ENCODE measurements at places on chromosomes 1 and 21.
A peak's percentile ranks its signal among the peaks of the same experiment; 100 is the strongest.

DNA sequence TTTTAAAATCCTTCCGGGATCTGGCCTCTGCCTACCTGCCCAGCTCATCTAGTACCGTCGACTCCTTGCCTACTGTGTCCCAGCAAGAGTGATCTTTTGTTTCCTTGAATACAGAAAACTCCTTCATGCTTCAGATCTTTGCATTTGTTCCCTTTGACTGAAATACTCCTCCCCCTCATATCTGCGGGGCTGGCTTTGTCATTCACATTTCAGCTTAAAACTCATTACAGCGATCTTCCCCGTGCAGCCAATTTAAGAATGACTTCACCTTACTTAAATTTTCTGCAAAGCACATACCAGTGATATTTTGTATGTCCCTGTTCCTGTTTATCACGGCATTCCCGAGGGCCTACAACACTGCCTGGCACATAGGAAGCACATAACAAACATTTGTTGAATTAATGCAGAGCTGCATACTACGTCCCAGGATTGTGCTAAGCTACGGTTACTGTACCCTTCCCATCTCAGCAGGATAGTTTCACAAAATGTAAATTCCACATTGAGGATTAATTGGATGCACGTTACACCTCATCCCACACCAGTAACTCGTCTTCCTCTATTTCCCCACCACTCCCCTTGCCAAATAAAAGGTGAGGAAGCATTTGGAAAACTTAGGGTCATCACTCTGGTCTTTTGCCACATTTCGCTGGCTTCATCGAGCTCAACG lies 837 bp upstream of the DESI2 start:
- DNase-seq: no peak

GRCh38 chr1:171403393-171403792 lies 81.9 kb upstream of the PRRC2C start:
- DNase-seq: no peak

- DNase-seq: no peak
Observed at GRCh38 chr1:209010475-209011230, 572.9 kb upstream of the CAMK1G start.

- DNase-seq: no peak
Observed at GRCh38 chr1:219088778-219089557, 84.7 kb upstream of the LYPLAL1 start.

DNA sequence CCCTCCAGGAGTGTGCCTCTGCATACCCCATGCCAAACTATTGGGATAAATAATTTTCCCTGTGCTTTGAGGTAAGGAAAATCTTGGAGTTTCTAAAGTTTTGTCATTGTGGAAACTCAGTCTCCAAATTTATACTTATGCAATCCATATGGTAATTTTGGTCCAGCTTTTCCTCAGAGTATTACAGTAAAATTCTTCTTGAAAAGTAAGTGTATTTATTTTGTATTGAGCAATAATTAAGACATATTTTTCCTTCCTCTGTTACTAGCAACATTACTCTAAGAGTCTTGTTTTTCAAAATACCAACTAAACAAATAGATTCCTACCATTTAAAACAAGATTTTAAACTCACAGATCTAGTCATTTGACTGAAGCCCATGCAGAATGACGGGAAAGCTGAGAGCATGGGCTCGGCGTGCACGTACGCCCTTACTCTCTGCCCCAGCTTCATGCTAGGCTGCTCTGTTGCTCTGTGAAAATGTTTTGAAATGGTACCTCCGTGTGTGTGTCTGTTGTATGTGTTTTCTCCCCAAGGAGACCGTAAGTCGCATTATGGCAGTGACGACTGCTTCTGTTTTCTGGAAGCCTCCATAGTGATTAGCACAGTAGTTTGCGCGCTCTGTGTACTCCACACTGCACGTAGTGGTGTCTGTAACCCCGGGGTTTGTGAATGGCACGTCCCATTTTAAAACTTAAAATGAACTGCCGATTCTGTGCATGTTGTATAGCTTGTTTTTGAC lies 165.3 kb downstream of the SDCCAG8 start:
- no peak for DNase-seq

- DNase-seq: no peak
Observed at GRCh38 chr1:36419140-36419539, 21.4 kb upstream of the LSM10 start.

DNA sequence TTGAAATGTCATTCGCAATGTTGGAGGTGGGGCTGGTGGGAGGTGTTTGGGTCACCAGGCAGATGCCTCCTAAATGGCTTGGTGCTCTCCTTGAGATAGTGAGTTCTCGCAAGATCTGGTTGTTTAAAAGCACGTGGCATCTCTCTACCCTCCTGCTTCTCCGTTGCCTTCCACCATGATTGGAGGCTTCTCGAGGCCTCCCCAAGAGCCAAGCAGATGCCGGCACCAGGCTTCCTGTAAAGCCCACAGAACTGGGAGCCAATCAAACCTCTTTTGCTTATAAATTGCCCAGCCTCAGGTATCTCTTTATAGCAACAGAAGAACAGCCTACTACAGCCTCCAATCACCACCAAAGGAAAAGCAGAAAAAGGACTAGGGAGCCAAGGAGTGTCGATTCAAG lies 80.5 kb downstream of the PDE9A start:
- DNase-seq: no peak

- no peak for DNase-seq
Observed at GRCh38 chr1:53536606-53537005, 77.4 kb downstream of the DMRTB1 start.

DNA sequence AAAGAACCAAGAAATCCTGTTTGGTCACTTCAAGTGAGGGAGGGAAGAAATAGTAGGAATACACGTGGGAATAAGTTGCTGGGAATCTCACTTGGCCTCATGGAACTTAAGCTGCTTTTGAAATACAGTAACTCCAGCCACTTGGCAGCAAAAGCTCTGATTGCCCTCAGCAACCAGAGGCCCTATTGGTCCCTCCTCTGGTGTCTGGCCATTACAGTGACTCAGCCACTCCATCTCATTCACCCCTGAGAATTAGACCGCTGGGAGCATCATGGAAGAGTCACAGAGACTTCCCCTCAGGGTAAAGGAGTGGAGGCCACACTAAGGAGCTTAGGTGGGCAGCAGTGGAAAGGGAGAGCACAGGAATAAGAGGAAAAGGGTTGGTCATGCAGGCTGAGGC lies 99.6 kb downstream of the ELAVL4 start:
- DNase-seq: no peak

- peak; percentile 87 for DNase-seq
Observed at GRCh38 chr1:151540021-151540981, at the start of gene TUFT1. TSS of gene TUFT1 (plus strand) at chr1:151540309. CDS start at chr1:151540367, 58 bp downstream.

DNA sequence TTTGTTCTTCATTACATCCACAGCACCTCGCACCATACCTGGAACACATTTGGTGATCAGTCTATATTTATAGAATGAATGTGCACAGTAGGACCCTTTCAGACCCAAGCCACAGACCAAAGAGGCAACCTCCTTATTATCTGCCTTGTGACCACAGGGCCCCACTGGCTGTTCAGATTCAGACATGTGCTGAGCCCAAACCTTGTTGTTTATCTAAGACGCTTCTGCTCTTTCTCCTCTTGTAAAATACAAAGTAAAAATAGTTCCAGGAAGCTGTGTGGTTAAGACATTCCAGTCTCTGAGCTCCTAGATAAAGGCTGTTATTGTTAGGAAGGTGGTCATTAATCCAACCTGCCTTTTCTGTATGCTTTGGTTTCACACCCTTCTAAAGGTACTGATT lies 3.6 kb upstream of the SCMH1 start:
- no peak for DNase-seq

- DNase-seq: no peak
Observed at GRCh38 chr1:43232074-43232473, 37.7 kb upstream of the TMEM125 start.

GRCh38 chr1:203858975-203859374 lies 2.4 kb upstream of the SNRPE start:
- DNase-seq: no peak

DNA sequence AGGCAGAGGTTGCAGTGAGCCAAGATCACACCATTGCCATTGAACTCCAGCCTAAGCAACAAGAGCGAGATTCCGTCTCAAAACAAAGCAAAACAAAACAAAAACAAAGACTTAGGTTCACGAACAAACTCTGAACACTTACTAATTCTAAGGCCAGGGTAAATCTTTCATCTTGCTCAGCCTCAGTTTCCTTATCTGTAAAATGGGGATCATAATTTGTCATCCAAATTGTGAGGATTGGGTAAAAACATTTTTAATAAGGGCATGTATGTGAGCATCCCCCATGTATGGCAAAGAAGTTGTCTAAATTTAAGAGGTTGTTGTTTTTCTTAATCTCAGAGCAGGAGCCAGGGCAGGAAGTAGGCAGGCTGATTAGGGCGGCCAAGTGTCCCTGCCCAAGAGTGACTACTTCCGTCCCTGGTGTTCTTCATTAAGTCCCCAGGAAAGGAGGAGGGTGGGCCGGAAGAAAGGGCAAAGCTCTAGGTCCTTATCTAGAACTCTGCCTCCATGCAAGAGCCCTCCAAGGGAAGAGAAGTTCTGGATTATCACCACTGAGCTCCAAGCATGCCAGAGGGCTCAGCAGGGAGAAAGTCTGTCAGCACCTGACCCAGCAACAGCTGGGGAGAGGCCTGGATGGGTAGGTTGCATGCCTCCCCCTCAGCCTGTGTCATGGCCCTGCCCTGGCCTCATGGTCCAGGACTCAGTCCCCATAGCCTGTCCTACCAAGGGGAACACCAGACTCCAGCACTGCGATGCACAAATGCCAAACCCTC lies 49.9 kb upstream of the CLIC4 start:
- no peak for DNase-seq

- no peak for DNase-seq
Observed at GRCh38 chr1:6972399-6972798, 187.1 kb downstream of the CAMTA1 start.

- no peak for DNase-seq
Observed at GRCh38 chr1:221170171-221170570, 290.9 kb downstream of the HLX start.

- DNase-seq: no peak
Observed at GRCh38 chr1:61605607-61606321, 119.2 kb downstream of the TM2D1 start.

DNA sequence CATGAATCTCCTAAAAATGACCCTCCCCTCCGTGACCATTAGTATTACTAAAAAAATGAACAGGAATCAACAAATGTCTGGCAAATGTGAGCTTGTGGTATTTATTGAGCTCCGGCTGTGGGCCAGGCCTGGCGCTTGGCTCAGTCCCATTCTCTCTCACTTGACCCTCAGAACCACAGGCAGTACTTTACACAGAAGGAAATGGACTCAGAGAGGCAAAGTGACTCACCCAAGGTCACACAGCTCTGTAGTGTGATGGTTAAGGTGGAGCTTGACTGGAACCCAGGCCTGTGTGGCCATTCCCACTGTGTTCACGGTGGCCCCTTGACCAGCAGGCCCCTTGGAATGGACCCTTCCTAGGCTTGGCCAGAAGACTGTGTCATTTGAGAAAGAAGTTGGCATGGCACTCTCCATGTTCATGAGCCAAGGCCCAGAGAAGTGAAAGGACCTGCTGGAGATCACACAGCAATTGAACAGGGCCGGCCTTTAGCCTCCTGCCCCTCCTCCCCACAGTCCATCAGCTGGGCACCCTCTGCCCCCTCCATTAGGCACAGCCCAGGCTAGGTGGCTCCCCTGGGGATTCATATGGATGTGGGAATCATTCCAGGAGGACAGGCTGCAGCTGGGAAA lies 32.1 kb downstream of the FAM151A start:
- no peak for DNase-seq

DNA sequence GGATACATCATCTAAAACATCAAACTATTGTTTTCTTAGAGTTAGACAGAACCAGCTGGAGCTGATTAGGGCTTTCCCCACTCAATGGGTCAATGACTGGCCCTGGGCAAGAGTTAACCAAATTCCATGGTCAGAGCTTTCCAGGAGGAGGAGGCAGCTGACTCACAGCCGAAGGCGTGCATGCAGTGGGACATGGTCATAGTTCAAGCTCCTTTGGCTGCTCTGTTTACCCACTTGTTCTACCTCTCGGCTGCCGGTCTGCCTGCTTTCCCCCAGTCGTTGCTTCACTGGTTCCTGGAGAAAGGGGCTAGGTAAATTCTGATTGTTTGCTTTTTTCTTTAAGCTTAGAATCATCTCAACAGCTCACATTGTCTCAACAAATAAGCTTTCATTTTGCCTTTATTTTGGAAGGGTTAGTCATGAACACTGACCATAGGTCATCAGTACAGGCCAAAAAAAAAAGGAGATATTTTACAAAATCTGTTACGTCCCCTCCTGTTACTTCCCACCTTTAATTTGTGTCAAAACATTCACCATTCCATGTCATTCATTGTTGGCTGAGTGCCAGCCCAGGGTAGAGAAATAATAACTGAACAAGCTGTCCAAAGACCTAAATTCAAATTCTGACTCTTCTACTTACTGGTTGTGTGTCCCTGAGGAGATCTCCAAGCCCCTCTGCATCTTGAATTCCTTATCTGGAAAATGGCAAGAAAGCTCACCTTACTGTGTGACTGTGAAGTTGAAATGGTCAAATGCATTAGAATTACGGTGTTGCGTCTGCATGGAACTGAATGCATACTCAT lies 12.0 kb downstream of the MAB21L3 start:
- no peak for DNase-seq

- DNase-seq: no peak
Observed at GRCh38 chr1:209621741-209622655, 30.2 kb downstream of the LAMB3 start.

DNA sequence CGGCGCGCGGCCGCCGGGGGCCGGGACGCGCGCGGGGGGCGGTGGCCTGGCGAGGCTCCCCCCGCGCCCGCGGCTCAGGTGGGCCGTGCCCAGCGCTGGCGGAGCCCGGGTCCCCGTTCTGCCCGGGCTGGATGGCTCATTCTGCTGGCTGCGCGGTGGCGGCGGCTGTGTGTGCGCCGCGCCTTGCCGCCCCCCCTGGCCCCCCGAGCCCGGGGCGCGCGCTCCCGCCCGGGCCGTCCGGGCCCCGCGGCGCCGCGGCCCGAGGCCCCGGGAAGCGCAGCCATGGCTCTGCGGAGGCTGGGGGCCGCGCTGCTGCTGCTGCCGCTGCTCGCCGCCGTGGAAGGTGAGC lies at the start of gene EPHB2:
EPHB2 (plus strand) TSS at position 139 of the 349 bp plus-strand sequence; CDS start at position 283, 144 bp downstream.
- DNase-seq: no peak

DNA sequence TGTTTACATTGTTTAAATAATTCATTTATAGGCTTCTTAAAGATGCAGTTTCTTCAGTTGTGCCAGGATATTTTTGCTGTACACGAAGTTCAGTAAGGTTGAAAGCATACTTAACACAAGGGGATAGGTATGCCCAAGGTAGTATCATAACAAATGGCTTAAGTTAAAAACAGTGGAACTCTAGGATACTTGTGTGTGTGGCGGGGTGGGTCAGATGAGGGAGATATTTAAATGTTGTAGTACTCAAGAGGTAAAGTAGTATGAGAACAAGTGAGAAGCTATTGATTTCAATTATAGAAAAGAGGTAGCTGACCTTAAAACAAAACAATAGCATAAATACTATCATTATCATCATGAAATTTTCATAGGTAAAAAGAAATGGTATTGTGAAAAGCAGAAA lies 6.2 kb downstream of the LRRC7 start:
- DNase-seq: no peak

DNA sequence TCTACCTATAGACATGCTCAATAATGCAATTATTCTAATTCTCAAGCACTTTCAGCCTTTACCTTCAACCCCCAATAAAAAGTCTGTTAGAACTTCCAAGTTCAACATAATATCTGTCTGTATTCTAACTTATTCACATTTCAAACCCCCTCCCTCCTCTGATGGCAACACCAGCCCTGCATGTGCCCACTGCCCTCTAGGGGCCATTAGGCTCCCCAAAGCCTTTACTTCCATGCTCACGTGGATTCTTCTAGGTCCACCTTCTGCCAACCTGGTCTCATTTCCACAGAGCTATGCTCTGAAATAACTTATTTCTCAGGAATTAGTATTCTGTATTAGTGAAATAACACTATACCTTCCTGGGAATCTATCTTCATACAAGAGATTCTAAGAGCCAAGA lies 22.2 kb upstream of the KPRP start:
- no peak for DNase-seq
